Ascending aorta (tissue), 2 donors: ENCODE measurements at places on chromosomes 5 and 9.

DNA sequence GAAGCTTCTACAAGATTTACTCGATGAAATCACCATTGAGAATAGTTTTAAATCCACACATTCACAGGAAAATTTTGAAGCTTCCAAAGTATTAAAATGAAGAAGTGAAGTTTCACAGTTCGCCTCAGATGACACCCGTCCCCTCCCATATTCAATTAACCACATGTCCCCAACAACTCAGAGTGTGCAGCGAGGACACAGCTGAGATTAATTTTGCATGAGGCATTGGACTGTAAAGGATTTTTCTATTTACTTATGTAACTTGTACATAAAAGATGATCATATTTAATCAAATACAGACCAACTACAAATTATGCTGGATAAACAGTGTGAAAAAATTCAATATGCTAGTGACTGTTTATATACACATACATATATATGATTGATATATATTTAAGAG is 84.7 kb upstream of the OLFM1 start:
- no peak for DNase-seq

GRCh38 chr9:115694991-115695390 is 458.6 kb upstream of the PAPPA start:
- DNase-seq = no peak

- DNase-seq = no peak
Observed at GRCh38 chr5:62066761-62067277, 239.2 kb upstream of the KIF2A start.

DNA sequence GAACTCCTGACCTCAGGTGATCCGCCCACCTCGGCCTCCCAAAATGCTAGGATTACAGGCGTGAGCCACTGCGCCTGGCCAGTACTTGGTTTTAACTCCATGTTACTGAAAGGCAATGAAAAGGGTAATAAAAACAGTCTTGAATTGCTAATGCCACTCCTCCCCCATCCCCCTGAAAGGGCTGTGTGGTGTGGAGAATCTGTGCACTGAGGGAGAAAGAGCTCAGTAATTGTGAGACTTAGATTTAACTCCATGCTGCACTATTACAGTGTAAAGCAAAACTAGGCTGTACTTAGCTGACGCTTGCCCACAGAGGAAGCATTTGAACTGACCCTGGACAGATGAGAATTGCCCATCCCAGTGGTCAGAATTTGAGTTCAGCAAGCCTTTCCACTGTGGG is 1662.4 kb upstream of the ACO1 start:
- no peak for DNase-seq

DNA sequence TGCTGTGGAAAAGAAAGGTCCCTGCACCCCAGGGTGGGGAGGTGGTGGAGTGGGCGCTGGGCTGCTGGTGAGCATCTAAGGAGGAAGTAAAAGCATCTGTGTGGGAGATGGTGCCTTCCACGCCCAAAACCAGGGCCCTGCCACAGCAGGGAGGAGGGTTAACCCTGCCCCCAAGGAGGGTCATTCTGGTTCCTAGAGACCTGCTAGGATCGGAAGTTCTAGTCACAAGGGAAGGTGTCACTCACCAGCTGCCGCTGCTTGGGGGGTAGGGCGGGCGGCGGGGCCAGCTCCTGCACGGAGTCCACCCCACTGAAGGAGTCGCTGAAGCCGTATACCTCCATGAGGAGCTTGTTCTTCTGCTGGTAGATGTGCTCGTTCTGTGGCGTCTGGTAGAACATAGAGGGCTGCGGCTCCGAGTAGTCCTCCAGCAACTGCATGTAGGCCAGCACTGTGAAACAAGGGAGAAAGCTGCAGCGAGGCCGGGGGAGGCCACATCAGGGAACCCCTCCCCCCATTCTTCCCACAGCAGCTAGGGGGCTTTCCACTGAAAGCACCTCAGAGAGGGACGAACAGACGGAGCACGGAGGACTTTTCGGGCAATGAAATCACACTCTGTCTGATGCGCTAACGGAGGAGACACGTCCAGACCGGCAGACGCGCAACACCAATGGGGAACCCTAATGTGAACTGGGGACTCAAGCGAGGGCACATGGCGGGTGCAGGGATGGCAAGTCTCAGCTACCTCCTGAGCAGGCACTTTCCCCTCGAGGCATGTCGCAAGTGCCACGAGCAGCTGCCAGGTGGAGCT is 76.4 kb downstream of the PRRT1B start:
- no peak for DNase-seq

GRCh38 chr9:20417373-20418080 is 204.8 kb downstream of the MLLT3 start:
- DNase-seq = no peak

DNA sequence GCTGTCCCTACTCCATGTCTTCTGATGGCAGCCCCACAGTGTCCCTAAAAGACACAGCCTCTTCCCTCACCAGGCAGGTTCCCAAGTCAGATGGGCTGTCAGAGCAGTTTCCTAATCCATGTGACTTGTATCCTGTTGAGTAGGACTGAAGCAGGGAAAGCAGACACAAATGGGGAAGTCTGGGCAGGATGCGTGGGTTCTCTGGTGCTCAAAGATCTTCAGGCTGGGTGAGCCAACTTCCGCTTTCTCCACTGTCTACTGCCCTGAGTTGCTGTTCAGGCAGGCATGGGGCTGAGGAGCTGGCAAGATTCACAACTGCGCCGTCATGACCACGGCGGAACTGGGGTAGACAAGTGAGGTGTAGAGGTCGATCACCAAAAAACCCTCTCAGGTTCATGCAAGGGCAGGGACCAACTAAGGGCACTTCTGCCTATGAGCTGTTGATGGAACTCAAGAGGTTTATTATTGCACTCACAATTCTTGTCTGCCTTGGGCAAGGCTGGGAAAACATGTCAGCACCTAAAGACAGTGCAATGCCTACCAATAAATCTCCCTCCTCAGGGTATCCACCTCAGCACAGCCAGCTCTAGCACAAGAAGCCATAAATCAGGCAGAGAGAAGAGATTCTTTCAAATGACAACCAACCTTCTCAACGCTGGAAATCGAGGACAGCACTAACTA is 83.4 kb downstream of the RAPGEF1 start:
- peak; percentile 72 for DNase-seq

DNA sequence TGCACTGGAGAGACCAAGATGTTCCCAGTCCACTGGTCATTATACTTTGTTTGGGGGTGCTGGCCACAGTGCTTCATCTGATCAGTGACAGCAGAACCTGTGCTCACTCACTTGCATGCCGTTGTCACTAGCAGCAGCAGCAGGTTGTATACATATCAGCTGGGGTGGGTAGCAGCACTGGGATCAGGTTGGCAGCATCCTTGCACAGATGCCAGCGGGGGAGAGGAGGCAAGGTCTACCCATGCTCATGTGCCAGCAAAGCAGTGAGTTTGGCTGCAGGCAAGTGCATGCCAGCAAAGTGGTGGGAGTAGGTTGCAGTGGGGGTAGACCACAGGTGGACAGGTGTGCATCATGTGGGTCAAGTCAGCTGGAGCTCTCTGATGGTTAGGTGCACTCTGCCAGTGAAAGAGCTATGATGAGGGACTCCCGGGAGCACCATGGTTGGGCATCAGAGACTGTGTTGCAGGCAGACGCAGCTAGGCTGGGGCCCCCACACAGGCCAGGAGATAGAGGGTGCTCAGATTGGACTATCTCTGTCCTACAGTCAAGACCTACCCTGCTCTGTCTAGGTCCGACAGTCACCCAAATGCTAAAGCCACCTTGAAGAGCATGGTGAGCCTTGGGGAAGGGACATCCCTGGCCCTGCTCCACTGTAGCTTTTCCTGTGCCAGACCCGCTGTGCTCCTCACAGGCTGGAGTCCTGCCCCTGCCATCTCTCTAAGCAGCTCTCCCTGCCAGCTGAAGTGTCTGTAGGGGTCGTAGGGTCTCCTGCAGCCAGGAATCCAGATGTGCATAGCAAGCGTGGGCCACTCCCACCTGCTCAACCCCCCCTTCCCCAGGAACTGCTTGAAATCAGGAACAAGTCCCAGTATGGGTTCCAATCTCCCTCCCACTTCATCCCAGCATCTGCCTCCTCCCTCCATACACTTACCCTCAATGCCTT is 119.8 kb downstream of the RNF180 start:
- no peak for DNase-seq

- DNase-seq = no peak
Observed at GRCh38 chr5:115393239-115393638, 96.8 kb upstream of the CCDC112 start.

DNA sequence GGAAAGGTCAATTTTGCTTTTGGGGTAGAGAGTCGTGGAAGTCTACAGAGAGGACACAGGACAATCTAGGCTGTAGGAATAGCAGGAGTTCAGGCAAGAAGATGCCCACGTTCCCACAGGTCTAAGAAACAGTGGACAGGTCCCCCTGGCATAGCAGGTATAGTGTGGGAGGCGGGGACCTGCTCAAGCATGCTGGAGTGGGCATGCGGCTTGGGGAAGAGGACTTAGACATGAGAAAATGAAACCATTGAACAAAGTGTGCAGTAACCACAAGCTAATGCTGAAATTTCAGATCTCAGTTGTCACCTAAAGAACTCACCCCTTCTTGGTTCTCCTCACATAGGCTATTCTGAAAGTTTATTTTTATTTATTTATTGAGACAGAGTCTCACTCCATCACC is 142.8 kb upstream of the EFNA5 start:
- no peak for DNase-seq
